ENCODE measurements at places on chromosomes 12 and 14. TPM values are rescaled to one million over a fixed set of nuclear protein-coding genes. Genes with fewer than 3 reads are reported as not detected.

DNA sequence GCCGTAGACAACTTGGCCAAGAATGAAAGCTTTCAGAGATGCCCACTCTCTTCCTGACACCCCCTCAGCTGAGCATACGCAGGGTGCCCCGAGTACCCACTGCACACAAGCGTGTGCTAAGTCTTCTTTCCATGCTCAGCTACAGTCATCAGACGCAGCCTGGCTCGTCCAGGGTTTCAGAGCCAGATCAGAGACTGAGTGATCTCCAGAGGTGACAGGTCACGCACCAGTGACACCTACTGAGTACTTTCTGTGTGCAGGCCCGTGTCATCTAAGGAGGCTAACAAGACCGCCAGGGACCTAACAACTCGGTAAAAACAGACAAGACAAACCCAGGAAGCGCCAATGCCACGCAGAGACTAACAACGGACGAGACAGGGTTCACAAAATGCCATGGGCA lies 25.1 kb downstream of the STX2 start:
- H3K27me3 ChIP-seq: no peaks in the 10 kb centered on the region
- H3K27ac ChIP-seq: no peak overlapping the region
- H3K4me3 ChIP-seq: no peak overlapping the region
- H3K4me1 ChIP-seq: peaks cover 7% of the 10 kb centered on the region
- no peak for DNase-seq
- peaks cover 35% of the 10 kb centered on the region for H3K36me3 ChIP-seq

NEUROD4 gene
- not detected for total RNA-seq

- H3K36me3 ChIP-seq: peaks cover 4% of the 10 kb centered on the region
- H3K27ac ChIP-seq: no peak overlapping the region
- no peaks in the 10 kb centered on the region for H3K4me1 ChIP-seq
- no peak overlapping the region for H3K4me3 ChIP-seq
- DNase-seq: no peak
These were observed 8.1 kb downstream of the ZFYVE21 start for GRCh38 chr14:103723748-103724081.

DNA sequence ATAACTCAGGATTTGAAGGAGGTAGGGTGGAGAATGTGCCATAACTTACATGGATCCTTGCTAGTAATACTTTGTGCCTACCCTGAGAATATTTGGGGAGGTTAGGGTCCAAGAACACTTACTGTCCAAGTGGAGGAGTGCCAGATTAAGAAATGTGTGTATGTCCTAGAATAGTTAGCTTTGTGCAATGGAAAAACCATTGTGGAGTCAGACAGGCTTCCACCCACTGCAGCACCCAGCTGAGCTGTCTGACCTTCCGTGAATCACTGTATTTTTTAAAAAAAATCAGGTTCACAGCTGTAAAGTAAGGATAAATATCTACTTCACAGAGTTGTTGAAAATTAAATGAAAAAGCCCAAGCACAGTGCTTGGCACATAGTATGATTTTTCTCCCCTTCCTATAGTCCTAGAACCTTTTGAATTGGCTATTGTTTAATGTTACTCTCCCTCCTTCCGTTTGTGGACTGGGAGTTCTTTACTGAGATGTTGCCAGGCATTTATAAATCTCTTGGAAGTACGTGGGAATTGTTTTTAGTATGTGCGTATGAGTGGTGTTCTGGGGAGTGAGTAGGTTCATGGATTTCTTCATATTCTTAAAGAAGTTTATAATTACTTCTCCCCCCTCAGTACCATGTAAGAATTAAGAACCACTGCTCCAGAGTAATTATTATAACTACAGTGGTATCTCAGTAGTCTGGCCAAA lies 9.2 kb downstream of the RAB21 start:
- H3K27ac ChIP-seq: no peak overlapping the region
- H3K27me3 ChIP-seq: no peaks in the 10 kb centered on the region
- H3K4me1 ChIP-seq: peaks cover 9% of the 10 kb centered on the region
- no peak for DNase-seq

ANKRD33 gene
- total RNA-seq: not detected

All from CD4-positive, CD25-positive, alpha-beta regulatory T cell (primary cell).